ENCODE measurements at places on chromosomes 16 and 17.

DNA sequence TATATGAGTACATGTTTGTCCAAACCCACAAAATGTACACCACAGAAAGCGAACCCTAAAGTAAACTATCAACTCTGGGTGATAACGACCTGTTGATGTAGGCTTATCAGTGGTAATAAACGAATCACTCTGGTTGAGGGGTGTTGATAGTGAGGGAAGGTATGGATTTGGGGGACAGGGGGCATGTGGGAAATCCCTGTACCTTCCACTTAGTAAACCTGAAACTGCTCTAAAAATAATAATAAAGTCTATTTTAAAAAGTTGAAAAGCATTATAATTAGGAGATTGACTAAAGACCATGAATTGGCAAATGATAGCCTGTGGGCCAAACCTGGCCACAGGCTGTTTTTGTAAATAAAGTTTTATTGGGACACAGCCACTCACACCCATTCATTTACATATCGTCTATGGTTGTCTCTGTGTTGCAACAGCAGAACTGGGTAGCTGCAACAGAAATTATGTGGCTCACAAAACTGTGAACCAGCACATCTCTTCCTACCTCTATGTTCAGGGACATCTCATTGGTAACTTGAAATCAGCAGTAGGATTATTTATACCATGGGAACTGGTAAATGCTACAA is 85.5 kb upstream of the CDYL2 start:
- no peak for DNase-seq

GRCh38 chr16:1724491-1724890 is 18.5 kb downstream of the MAPK8IP3 start:
- DNase-seq: no peak

DNA sequence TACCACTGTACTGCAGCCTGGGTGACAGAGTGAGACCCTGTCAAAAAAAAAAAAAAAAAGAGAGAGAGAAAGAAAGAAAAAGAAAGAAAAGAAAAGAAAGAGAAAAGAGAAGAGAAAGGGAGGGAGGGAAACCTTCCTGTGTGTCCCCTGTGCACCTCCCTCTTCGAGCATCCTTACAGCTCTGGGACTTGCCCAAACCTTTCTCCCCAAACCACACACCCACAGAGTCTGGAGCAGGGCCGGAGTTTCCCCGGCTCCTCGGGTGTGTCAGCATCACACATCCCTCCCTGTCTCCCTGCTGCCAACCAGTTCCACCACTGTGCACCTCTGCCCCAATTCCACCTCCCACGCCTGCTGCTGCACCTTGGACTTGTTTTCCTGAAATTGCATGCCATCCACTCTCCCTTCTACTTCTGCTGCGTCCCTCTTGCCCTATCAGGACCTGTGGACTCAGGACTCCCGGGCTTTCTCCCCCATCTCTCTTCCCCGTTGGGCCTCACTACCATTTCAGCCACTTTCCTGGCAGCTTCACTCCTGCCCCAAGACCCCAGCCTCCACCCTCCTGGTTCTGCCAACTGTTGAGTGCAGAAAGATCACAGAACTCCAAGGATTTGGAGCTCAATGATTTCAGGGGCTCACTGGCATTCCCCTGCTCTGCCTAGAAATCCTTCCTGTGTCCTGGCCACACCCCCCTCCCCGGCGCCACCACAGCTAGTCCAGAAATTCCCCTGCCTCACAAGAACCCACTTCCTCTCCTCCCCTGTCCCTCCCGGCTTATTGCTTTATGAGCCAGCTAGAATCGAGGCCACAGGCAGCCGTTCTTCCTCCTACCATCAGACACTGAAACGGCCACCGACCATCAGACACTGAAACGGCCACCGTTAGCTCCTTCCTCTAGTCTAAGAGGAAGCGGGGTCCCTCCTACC is 3.7 kb upstream of the CDK3 start:
- peak; percentile 86 for DNase-seq

GRCh38 chr17:31453896-31454295 is 62.4 kb downstream of the RAB11FIP4 start:
- no peak for DNase-seq

- DNase-seq: no peak
Measured at GRCh38 chr17:17315142-17315821, 12.1 kb downstream of the NT5M start.

GRCh38 chr16:48300391-48300856 is 53.1 kb upstream of the ABCC11 start:
- DNase-seq: no peak

- no peak for DNase-seq
Measured at GRCh38 chr16:65786916-65787315, 579.6 kb upstream of the CDH5 start.

GRCh38 chr17:29146369-29146972 is 33.7 kb downstream of the MYO18A start:
- no peak for DNase-seq

DNA sequence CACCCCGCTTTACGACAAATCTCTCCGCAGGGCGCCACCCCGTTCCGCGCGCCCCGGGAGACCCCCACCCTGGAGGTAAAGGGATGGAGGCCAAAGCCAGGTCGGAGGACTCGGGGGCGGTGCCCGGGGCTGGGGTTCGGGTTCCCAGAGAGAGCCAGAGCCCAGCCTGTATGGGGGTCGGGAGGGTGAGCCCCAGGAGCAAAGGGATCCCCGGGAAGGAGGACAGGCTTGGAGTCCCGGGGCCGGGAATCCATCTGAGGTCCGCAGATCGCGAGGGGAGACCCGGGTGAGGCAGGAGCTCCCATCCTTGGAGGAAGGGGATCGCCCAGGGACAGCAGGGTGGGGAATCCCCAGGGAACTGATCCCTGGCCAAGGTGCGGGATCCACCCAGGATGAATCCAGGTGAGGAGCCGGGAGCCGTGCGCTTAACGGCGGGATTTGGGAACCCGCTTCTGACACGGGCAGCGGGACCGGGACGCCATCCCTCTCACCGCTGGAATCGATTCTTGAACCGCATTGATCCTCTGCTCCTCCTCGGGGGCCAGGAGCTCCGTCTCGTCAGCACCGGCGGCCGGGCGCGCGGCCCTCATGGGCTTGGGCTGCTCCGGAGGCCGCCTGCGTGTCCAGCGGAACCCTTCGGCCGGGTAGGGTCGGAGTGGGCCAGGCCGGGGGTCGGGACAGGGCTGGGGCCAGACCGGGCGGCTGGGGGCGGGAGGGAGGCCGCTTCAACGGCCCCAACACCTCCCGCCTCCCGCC is at the start of gene MMD:
Gene MMD, minus strand, starts transcription at position 657 of the 756 bp plus-strand sequence. Its CDS starts 140 bp downstream, at position 517.
- DNase-seq: peak; percentile 60

DNA sequence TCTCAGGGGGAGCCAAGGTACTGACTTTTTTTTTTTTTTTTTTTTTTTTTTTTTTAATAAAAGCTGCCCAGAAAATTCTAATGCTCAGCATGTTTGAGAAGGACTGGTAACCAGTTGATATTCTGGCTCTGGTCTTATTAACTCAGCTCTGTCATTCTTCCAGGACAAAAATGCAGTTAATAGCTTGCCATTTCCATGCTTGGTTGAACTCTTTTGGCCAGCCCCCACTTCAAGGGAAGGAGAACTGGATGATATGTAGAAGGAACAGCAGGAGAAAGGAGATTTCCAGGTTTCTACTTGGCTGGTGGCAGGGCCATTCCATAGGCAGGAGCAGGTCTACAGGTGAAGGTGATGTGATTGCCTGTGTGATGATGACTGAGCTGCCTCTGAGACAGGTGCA is 59.2 kb upstream of the TANC2 start:
- DNase-seq: no peak

GRCh38 chr16:695355-696089 is 5.3 kb upstream of the WDR24 start:
- DNase-seq: no peak

DNA sequence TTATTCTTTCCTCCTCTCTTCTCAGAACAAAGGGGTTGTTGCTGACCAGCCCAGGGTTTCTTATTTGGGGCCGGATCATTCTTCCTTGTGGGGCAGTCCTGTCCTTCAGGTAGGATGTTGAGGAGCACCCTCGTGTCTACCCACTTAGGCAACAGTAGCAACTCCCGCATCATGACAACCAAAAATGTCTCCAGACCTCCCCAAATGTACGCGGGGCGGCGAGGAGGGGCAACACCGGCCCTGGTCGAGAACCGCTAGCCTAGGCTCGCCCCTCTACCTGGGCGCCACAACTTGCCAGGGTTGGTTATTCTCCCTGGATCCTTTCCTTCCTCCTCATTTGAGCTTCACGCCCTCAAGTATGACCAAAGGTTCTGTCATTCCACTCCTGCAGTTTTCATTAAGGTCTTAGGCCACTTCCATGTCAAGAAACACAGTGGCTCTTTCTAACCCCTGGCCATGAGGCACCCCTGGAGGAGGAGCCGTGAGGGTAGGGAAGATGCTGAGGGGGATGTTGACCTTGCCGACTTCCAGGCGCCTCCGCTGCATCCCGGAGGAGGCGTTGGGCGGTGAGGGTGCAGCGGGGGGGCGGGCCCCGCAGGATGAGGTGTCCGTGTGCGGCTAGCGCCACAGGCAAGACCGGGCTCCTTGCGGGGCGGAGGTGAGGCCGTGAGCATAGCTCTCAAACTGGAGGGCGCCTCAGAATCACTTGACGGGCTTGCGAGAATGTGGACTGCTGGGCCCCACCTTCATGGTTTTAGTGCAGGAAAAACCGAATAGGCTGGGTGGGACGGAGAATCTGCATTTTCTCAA is 712 bp upstream of the SPECC1 start:
- peak; percentile 62 for DNase-seq

DNA sequence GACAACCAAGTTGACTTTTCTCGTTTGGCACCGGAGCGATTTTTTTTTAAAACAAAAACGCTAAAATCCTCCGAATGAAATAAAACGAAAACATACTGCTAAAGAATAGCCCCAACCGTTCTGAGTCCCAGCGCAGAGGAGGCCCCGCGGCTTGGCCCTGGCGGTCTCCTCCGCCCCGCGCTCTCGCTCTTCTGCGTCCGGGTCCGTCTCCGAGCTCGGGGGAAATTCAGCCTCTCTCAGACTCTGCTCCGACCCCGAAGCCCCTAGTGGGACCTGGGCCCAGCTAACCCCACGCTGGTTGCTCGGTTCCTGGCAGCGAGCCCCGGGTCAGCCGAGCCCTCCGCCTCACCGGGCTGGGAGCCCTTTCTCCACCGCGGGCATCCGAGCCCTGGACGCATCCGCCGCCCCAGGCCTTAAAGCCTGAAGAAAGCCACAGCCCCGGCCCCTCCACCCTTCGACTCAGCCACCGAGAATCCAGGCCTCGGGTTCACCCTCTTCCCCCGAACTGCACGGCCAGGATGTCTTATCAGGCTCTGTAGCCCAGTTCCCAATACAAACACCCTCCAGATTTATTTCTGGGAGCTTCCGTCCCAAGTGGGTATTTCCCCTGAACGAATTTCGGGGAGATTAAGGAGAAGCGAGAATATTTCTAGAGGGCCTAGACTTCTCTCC is 1.2 kb downstream of the TBX2 start:
- no peak for DNase-seq

DNA sequence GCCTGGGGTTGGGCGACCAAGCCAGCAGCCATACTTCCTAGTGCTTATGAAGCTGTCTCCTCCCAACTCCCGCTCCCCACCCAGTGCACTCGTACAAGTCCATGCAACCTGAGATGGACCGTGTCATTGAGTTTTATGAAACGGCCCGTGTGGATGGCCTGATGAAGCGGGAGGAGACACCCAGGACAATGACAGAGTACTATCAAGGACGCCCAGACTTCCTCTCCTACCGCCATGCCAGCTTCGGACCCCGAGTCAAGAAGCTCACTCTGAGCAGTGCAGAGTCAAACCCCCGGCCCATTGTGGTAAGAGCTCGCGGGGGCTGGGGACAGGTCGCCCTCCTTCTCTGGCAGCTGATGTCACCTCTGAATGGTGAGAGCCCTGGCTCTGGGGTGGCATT is 11.0 kb upstream of the KATNB1 start:
- DNase-seq: no peak

DNA sequence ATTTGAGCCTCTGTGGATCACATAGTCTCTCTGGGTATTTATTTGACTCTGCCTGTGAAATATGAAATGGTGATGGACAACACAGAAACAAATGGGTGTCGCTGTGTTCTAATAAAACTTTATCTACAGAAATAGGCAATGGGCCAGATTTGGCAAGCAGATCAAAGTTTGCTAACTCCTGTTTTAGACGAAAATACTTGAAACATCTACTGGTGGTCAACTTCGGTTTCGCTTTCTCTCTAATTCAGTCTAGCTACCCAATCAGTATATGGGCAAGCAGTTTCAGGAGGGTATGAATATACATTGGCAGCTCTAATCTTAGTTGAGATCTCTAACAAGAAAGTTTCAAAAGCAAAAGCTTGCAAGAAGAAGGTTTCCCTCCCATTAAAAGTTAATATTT is 60.1 kb upstream of the DYNLRB2 start:
- no peak for DNase-seq

DNA sequence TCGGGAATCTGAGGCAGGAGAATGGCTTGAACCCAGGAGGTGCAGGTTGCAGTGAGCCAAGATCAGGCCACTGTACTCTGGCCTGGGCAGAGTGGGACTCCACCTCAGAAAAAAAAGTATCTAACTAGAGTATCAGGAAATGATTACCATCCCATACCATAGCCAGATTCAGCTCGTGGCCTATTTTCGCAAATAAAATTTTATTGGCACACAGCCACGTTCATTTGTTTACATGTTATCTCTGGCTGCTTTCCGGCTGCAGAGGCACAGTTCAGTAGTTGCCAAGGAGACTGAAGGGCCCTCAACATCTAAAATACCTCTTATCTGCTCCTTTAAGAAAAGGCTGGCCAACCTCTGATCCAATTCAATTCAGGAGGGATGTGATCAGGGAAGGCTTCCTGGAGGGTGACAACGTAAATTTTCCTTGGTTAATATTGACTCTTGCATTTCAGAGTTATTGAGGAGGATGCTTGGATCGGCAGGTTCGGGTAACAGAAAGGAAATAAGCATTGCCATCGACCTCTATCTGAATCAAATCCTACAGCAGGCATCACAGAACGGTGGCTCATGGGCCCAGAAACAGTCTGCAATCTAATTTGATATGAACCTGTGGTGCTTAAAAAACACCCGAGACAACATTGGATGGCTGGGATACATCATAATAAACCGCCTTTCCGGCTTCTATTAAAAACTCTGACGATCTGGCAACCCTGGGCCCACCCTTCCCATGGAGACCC is 73.8 kb downstream of the XYLT1 start:
- DNase-seq: no peak

DNA sequence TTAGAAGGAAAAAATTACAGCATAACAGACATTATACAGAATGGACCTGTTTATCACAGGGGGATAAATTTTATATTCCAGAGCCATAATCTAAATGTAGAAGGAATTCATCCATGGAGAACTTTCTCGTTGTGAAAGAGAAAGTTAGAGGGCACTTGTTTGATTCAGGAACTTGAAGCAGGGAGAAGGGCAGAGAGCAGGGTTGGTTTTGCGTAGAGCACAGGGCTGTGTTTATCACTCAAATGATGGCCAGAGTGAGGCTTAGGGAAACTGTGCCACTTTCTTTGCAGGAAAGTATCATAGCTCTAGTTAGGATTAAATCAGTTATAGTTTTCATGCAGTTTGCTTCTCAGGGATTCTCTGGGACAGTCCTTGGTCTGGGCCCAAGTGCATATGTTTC is 29.1 kb upstream of the MED13 start:
- DNase-seq: no peak

- DNase-seq: no peak
Measured at GRCh38 chr16:89275284-89275584, 57.7 kb downstream of the ZNF778 start.

Data from H54 (cell line).